ENCODE measurements at places on chromosomes 12 and 14.

DNA sequence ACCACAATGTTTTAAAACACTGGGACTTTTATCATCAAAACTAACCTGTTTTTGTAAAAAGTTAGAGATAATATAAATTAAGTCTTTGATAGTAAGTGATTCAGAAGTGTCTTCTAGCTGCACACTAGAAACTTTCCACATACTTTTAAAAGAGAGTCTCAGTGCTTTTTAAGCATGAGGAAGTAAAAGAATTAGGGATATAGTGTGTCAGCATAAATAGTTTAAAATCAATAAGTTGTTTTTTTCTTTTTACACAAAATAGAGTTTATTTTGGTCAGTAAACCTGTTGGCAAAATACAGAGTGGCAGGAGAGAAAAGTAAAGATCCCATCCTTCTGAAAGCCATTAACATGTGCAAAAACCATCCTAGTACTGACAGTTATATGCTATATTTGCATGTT is 1.7 kb downstream of the DNM1L start:
- no peak for DNase-seq

DNA sequence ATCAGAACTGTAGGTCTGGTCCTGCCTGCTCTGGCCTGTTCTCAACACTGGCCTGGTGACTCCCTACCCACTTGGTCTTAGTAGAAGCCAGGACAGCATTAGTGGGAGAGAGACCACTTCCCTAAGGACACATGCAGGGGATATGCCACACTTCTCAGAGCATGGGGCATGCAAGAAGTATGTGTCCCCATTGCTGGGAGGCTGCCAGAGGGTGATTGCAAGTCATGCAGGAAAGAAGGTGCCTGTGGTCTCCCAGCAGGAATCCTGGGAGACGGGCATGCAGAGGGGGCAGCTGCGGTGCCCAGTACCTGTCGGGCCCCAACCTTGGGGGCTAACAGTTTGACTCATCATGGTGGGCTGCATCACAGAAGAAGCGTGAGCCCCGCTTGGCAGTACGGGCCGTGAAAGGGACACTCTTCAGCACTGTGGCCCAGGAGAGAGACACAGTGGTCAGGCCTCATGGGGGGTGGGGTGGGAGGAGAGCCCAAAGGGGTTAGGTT is 23.0 kb downstream of the PRPF40B start:
- no peak for DNase-seq

GRCh38 chr14:56585461-56586084 is 6.0 kb downstream of the TMEM260 start:
- no peak for DNase-seq

GRCh38 chr12:82688596-82688995 is 1.9 kb downstream of the TMTC2 start:
- no peak for DNase-seq

DNA sequence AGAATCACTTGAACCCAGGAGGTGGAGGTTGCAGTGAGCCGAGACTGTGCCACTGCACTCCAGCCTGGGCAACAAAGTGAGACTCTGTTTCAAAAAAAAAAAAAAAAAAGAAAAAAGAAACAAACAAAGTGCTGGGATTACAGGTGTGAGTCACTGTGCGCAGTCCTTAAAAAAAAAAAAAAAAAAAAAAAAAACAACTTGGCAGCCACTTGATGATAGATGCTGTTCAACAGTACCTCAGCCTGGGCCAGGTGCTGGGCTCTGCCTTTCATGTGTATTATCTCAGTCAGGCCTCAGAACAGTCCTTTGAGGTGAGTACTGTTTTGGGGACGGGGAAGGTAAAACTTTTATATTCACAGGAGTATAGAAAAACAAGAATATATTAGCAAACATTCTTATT is 9.6 kb downstream of the ACADS start:
- no peak for DNase-seq
